ENCODE measurements at places on chromosomes 1 and 21. TPM values are rescaled to one million over a fixed set of nuclear protein-coding genes. Genes with fewer than 3 reads are reported as not detected.

The CYP4A11 gene
- total RNA-seq = 2.1 TPM

- no peak overlapping the region for H3K27ac ChIP-seq
- no peaks in the 10 kb centered on the region for H3K4me1 ChIP-seq
- DNase-seq = no peak
- no peak overlapping the region for H3K4me3 ChIP-seq
- peaks cover 63% of the 10 kb centered on the region for H3K36me3 ChIP-seq
Observed at GRCh38 chr1:19345391-19345790, 33.3 kb downstream of the SLC66A1 start.

GRCh38 chr1:19068639-19069276, 112.3 kb upstream of the IFFO2 start:
- DNase-seq = no peak
- peaks cover 12% of the 10 kb centered on the region for H3K36me3 ChIP-seq
- H3K4me3 ChIP-seq = no peak overlapping the region
- no peak overlapping the region for H3K27ac ChIP-seq

GRCh38 chr21:35091496-35091895, 42.4 kb upstream of the RUNX1 start:
- no peak overlapping the region for H3K27ac ChIP-seq
- H3K27me3 ChIP-seq = no peaks in the 10 kb centered on the region
- H3K36me3 ChIP-seq = no peaks in the 10 kb centered on the region
- no peak overlapping the region for H3K4me3 ChIP-seq
- no peak for DNase-seq
- no peaks in the 10 kb centered on the region for H3K4me1 ChIP-seq
